ENCODE measurements at places on chromosomes 6 and 20.

DNA sequence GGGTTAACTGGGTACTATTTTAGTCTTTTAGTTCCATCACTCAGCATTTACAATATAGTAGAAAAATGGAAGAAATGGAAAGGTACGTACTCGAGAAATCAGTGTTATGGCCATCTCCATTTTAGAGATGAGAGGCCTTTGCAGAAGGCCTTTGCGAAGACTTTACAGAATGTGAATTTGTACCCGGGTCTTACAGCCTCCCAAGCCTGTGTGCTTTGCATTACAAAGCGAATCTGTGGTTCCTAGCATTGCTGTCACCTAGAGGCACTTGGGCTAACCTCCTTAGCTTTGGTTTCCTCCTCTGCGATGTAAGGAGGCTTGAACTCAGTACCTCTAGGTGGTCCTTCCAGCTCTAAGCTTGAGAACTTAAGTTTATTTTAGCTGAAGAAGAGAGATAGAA is 10.9 kb downstream of the VAPB start:
- DNase-seq = no peak

DNA sequence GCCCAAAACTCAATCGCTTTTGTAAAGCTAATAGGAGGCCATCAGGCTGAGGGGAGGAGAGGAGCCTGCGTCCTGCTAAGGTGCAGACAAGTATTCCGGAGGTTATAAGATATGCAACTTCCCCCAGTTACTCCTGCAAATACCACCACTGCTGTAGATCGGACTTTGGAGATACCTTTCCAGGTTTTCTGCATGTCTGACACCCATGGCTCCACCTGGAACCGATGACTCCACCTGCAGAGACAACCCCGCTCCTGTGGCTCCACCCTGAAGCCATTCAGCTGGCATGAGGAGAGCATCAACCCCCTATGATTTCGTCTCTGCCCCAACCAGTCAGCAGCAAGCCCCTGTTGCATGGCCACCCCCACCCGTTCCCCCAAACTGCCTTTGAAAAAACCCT is 59.7 kb upstream of the SAMD5 start:
- no peak for DNase-seq

DNA sequence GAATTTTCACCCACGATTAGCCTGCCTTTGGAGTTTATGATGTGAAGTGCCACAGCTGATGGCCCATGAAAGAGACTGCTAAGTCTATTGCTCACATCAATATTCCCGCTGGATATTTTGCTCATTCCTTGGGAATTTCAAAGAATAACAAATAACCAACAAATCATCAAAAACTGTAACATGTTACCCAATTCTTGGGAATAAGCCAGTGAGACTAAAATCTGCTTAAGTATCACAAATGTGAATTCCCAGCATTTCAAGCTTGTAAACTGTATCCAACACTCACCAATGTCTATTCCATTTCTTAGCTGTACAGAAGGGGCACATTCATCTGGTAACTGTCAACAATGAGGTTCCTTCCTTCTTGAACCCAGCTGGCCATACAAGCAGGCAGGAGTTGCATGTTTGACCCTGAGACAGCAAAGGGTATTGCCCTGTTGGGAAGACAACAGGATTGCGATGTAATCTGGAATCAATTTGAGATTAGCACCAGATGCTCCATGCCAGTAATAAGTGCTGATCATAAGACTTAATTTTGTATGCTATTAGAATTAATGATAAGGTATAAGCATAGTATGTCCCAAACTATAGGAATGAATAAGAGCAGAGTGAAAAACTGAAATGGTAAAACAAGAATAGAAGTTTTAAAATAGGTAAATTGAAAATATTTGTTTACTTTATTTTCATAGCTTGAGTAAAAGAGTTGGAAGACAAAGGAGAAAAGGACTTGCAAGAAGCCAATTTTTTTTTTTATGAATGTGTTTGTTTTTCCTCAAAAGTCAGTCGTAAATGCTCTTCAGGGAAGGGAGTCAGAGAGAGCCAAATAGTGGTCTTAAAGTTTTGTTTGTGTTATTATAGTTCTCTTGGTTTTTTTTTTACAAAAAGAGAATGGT is 58.8 kb downstream of the RSPO3 start:
- DNase-seq = no peak

GRCh38 chr6:55578537-55579363 is at the start of gene HMGCLL1:
TSS of gene HMGCLL1 (minus strand) at chr6:55579192. CDS start at chr6:55579055, 137 bp downstream.
- peak; percentile 20 for DNase-seq

DNA sequence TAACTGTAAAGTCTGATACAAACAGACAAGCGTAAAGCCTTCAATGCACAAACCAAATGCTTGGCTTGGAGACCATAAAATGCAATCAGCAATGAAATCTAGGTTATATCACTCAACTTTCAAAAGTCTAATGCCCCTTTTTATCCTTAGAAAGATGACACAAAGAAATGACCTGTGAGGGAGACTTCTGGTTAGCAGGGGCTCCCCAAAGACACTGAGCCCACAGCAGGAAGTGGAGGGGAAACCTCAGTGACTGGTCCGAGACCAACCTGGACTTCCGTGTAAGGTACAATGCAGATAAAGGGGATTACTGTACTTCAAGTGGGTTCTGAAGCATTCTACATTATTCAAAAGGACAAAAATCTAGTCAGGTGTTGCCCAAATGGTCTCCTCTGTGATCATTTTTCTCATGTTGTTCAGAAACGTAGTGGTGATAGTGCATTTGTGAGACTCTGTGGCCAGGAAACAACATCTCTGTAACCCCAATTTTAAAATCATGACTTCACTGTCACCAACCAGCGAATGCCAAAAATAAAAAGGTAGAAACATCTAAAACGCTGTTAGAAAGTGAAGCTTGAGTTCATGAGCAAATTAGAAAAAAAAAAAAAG is 88.2 kb downstream of the HIVEP2 start:
- no peak for DNase-seq

DNA sequence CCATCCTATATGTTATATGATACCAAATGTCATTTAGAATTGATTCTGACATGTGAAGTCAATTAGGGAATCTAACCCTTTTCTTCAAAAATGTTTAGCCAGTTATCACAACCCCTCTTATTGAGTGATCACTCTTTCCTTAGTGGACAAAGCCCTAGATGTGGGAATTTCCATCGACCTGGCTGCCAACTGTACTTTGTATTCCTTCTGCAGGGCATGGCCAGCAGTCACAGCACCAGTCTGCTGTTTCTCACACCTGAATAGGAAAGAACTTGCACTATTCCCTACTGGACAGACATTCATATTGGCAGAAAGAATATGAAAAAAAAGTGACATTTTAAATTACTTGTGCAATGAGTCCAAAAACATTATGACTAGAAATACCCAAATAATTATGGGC is 271.0 kb downstream of the PACRG start:
- no peak for DNase-seq

GRCh38 chr6:132751306-132751705 is 6.4 kb downstream of the VNN2 start:
- no peak for DNase-seq

DNA sequence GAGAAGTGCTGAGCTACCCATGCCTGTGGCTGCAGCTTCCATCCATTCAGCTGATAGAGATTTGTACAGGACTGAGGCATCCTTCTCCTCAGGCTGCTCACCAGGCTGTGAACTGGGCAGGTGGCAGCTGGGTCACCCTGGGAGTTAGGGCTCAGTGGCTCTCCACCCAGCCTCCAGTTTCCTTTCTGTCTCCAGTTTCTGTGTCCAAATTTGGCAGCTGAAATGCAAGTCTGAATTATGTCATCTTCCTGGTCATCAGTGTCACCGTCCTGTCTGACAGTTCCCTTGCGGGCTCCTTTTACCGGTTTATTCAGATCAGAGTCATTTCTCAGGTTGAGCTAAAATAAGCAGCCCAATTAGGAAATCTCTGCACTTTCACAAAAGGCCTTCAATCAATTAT is 93.3 kb downstream of the EDN1 start:
- no peak for DNase-seq

DNA sequence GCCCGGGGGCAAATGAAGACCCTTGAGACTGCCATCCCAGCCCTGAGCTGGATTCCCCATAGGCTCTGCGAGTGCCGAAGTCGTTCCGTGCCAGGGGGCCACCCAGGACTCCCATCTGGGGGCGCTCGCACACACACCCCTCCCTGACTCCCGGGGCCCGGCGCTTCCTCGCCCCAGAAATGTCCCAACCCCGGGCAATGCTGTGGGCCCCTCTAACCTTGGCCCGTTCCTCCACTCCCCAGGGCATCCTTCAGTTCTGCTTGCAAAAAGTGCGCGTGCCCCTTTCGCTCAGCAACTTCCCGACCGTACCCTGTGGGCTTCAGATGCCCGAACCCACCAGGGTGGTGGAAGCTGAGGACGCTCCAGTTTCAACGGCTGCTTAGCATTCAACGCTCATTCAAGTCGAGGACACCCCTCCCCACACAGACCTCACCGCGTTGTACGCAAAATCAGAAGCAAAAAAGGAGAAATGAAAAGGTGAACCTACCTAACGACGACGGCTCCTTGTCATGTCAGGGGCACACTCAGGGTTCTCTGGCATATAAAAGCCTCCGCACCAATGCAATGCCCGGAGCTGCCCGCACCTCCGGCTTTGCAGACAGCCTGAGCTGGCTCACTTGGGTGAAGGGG is 25.3 kb downstream of the RIPOR2 start:
- peak; percentile 2 for DNase-seq

DNA sequence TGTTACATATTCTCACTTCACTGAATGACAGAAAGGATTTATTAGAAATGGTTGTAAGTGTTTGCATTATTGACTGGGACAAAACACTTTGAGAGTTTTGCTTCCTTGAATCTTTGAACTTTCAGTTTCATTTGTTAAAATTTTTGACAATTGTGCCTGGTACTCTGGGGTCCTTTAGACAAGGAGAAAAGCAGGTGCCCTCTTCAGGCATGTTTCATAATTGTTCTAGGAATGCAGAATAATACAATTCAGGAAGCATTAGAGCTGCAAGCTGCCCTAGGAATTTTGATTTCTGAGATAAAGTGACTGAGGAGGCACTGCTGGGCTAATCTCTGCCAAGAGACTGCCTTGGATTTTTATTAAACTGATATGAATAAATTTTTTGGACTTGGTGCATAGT is 49.7 kb downstream of the TOP1 start:
- peak; percentile 40 for DNase-seq

GRCh38 chr6:32868257-32868788 is 14.3 kb downstream of the PSMB9 start:
- DNase-seq = peak; percentile 63

DNA sequence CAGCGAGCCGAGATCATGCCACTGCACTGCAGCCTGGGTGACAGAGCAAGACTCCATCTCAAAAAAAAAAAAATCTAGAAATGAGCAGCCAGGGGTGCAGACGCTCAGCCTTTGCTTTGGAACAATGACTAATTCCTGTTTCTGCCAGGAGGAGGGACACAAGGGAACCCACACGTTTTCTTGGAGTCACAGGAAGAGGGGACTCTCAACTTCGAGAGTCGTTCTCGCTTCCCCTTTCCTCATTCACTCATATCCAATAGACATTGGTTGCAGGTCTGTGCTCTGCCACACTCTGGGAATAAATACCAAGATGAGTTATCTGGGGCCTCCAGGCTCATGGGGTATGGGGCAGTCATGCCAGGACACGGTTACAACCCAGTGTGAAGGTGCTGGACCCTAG is 91.5 kb upstream of the RREB1 start:
- no peak for DNase-seq

Data from bronchial epithelial cell (primary cell).